ENCODE measurements at places on chromosomes 12 and 14.

DNA sequence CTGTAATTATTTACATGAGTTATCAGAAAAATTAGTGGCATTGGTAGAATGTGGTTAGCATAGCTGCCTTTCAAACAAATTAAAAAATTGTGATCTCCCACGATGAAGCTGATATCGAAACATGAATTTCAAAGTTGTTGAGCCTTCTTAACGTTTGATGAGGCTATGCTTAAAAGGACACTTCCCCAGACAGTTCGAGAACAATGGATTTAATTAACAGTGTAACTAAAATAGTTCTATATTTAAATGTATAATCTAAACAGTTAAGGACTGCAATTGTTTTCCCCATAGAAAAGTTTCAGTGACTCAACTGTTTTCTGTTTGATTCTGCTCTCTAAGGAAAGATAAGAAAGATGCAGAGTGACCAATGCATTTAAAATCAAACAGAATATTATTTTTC is 1.6 kb downstream of the CLEC2B start:
- no peak for DNase-seq

DNA sequence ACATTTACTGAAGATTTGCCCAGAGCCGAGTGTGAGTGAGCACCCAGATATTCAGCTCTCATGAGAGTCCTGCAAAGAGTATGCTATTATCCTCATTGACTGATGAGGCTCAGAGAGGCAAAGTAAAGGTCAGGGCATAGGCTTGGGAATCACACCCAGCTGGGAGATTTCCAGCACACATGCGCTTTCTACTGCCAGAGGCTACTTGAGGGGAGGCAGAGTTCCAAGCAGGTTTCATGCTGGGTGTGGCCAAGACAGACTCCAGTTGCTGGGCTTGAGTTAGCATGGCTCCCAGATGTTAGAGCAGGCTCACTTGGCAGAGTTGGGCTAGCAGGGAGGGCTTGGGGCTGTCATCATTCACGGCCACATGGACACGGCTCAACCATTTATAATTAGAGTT is 14.4 kb upstream of the FAM181A start:
- no peak for DNase-seq

- DNase-seq: no peak
These were observed 5.2 kb upstream of the PNMA1 start for GRCh38 chr14:73719361-73719760.

DNA sequence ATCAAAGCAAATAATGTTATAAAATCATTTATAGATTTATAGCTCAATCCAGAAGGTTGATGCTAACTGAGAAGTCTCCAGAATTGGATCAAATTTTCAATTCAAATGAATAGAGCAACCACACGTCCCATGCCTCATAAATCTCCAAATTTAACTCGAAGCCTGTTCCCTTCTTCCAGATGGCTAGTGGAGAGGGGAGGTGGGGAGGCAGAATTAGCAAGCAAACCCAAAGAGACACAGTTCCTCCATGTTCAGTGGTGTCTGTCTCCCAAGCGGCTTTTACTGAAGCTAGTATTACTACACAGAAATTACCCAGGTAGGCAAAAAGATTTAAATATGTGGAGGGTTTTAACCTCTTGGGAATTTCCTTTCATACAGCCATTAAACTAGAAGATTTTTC is 65.8 kb downstream of the DUSP6 start:
- no peak for DNase-seq

DNA sequence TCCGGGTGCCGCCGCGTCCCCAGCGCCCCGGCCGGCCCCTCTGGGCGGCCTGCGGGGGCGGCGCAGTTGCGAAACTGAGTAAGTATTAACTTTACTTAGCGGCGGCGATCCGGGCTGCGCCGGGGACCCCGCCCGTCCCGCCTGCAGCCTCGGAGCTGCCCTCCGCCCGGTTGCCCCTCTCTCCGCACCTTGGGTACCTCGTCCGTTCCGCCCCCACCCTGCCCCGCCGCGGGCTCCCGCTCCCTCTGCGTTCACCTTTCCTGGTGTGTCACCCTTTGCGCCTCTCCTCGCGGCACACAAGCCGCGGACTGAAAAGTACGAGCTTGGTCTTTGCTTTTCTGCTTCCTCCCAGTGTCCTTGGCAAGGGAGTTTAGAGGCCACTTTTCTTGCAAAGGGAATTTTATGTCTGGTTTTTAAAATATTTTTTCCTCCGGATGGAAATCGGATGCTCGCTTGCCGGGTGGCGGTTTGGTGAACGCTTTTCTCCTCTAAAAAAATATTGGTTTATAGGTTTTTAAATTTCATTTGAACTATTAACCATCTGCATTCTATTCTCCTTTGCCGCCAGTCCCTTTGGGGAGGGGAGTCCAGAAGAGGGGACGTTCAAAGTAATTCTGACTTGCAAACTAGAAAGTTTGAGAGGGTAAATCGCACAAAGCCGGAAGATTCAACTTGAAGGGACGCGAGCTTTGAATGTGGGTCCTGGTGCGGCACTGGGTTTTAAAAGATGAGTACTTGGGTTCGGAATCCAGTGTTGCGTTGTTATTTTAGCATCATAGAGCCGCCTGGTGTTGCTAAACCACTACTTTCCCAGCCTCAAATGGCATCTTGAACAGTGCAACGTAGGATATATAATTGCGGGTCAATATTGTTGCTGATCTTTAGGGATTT is 834 bp downstream of the RASSF8 start:
- DNase-seq: peak; percentile 28

DNA sequence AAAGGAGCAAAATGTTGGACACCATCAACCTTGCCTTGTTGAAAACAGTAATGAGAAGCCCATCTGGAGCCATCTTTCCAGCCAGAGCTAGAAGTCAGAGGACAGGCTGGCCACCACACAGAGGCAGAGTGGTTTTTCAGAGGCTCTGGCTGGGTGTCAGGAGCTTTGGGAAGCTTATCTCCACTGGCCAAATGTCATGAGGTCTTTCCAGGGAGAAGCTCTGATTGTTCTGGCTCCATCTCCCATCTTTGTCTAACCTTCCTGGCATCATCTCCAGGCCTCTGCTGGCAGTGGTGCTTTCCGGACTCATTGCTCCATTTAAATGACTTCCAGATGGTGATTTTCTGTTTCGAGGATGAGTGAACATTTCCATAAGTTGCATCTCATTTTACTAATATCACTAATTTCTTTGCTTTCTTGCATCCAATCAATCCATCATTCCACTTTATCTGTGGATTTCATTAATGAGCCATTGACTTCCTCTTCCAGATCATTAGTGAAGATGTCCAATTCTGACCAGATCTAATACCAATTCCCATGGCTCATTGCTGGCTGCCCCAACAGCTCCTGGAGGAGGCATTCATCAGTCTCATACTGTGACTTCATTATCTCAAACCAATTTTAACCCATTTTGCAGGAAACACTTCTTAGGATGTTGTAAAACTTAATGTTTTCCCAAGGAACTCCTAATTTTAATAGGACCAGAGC is 35.3 kb upstream of the TMTC1 start:
- DNase-seq: no peak

DNA sequence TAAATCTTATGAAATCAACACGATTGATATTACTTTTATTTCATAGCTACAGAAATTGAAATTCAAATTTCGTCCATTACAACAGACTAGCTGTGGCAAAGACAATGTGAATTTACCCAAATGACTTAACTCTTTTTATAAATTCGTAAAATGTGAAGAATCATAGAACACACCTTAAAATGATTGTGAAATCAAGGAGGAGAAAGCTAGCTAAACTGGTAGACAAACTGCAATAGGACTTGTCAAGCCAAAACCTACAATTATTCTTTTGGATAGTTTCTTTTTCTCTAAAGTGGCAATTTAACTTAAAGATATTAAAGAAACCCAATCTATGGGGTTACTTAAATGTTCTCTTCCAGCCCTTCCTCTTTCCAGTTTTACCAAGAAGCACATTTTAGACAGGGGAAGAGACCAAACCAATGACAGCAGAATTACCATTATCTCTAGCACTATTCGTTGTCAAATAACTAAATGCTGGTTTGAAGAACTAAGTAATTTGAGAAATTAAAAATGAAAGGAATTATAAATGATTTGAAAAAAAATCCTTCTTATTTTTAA is 807 bp upstream of the SLC16A7 start:
- DNase-seq: no peak

GRCh38 chr12:82955043-82955442 is 268.3 kb downstream of the TMTC2 start:
- DNase-seq: no peak

DNA sequence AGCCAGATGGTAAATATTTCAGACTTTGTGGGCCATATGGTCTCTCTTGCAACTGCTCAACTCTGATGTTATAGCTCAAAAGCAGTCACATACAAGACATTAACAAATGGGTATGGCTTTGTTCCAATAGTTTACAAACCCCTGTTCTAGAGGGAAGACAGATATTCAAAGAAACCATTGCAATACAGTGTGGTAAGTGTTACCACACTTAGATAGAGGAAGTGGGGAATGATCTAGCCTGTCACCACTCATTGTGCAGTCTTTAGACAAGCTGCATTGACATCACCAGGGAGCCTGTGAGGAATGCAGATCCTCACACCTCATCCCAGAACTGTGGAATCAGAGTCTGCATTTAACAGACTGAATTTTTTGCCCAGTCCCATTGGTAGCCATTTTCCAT is 80.0 kb upstream of the RGS6 start:
- DNase-seq: no peak

DNA sequence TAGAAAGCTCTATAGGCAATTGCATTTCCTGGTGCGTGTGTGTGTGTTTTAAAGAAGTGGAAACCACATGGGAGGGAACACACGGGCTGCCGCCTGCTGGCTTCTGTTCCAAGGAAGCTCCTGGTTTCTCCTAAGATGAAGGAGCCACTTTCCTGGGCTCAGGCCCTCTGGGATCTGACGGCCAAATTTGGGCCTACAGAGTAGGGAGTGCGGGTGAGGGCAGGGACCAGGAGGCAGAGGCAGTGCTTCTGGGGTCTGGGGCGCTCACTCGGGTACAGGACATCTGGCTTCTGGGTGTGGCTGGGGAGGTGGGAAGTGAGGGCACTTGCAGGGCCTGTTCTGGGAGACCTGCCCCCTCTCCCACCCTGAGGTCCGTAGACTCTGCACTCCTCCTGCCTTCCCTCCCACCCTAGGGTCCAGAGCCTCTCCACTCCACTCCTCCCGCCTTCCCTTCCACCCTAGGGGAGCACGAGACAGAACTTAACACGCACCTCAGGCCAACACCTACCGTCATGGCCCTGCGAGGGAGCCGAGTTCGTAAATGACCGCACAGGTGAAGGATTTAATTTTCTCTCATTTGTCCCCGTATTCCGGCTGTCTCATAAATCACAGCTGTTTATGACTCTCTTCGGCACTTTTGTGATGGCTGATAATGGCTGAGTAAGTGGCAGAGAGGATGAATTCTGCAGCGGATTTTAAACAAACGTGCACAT is 127.7 kb downstream of the KIF26A start:
- peak; percentile 39 for DNase-seq

GRCh38 chr12:104288635-104289274 is 14.8 kb upstream of the EID3 start:
- peak; percentile 89 for DNase-seq

DNA sequence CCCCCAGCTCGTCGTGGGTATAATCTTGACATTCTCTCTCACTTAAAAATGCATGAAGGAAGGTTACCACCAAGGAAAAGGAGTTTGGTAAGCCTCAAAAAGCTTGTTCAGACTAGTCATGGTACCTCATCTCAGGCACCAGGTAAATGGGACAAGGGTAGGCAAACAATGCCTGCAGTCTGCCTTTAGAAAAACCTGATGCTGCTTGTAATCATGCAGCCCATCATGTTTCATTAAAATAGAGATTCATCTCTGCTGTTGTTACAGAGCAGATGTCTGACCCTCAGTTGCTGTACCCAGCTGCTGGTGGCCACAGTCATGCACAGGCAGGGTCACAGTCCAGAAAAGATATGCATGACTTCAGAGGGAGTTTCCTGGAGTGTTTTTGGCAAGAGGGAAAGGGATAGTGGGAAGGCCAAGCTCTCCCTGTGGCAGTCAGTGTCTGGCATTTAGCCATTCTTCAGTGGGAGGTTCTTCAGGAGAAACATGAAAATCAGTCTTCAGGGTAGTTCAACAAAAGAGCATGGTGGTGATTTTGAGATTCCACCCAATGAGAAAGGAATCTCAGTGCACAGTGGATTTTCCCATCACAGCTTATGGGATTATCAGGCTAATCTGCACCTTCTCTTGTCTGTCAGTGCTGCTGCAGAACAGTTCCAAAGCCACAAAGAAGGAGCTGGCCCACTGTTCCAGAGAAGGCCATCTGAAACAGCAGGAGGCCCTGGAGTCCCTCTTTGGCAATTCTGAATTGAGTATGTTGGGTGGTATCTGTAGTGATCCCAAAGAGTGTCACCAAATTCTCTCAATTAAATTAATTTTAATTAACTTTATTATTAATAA is 202.7 kb upstream of the FRMD6 start:
- no peak for DNase-seq

- DNase-seq: no peak
These were observed 36.4 kb upstream of the MBIP start for GRCh38 chr14:36356862-36357261.

GRCh38 chr12:50107416-50108268 is 3.8 kb downstream of the GPD1 start:
- no peak for DNase-seq

GRCh38 chr12:104215638-104216297 is at the start of gene TXNRD1:
Gene TXNRD1 (plus strand): TSS chr12:104215779. CDS start chr12:104215803, 24 bp downstream.
- peak; percentile 88 for DNase-seq

GRCh38 chr14:20679907-20680306 is 4.5 kb upstream of the RNASE4 start:
- DNase-seq: peak; percentile 34

GRCh38 chr12:53500142-53500775 is 824 bp upstream of the TARBP2 start:
- DNase-seq: peak; percentile 45

GRCh38 chr12:93939641-93940325 is 208.6 kb upstream of the PLXNC1 start:
- DNase-seq: no peak

GRCh38 chr12:102702447-102703114 is 214.5 kb downstream of the PAH start:
- DNase-seq: peak; percentile 46

GRCh38 chr12:27331291-27331926 is 1.2 kb upstream of the BMAL2 start:
- DNase-seq: no peak

GRCh38 chr14:34935488-34935887 is 47.3 kb upstream of the SRP54 start:
- no peak for DNase-seq

GRCh38 chr12:1313906-1314305 is 280.5 kb downstream of the FBXL14 start:
- DNase-seq: no peak

DNA sequence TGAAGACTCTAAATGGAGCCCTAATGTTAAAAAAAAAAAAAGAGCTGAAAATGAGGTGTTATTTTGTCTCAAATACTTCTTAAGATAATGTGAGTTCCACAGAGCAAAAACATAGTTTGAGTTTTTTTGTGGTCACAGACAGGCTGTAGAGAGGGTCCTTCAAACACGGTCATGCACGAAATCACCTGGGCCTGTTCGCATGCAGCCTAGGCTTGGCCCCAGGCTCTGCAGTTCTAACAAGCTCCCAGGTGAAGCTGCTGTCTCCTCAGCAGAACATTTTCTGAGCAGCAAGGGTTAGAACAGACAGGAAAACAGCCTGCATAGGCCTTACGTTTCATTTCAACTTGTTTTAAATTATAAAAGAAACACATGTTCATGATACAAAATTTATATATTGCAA is 65.4 kb upstream of the TBPL2 start:
- DNase-seq: no peak

GRCh38 chr14:49598485-49599300 is at the start of gene LRR1:
Gene LRR1 (plus strand): TSS chr14:49598940. CDS start chr14:49599021, 81 bp downstream.
- DNase-seq: peak; percentile 93

All from left colon (tissue), 2 donors.